ENCODE measurements at places on chromosomes 16 and 17.

- DNase-seq = no peak
Measured at GRCh38 chr16:28168991-28169554, 42.7 kb downstream of the XPO6 start.

DNA sequence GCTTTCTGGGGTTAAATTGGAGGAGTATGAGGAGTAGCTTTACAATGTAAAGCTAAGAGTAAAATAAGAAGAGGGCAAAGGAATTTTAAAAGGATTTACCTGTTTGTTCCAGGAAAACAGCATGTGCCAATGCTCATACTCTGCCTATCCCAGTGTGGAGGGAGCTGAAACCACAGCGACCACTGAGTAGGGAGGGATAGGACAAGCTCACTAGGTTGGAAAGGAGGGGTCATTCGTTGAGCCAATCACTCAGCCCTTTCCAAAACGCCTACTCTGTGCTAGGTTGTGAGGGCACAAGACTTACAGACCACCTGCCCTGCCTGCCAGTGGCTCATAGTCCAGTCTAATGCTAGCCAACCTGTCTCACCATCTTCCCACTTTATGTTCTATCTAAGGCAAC lies 1.1 kb upstream of the DNAJC7 start:
- DNase-seq = no peak

GRCh38 chr16:49619811-49620157 lies 236.1 kb downstream of the ZNF423 start:
- no peak for DNase-seq

- DNase-seq = no peak
Measured at GRCh38 chr16:69328854-69329316, 1.5 kb downstream of the PDF start.

DNA sequence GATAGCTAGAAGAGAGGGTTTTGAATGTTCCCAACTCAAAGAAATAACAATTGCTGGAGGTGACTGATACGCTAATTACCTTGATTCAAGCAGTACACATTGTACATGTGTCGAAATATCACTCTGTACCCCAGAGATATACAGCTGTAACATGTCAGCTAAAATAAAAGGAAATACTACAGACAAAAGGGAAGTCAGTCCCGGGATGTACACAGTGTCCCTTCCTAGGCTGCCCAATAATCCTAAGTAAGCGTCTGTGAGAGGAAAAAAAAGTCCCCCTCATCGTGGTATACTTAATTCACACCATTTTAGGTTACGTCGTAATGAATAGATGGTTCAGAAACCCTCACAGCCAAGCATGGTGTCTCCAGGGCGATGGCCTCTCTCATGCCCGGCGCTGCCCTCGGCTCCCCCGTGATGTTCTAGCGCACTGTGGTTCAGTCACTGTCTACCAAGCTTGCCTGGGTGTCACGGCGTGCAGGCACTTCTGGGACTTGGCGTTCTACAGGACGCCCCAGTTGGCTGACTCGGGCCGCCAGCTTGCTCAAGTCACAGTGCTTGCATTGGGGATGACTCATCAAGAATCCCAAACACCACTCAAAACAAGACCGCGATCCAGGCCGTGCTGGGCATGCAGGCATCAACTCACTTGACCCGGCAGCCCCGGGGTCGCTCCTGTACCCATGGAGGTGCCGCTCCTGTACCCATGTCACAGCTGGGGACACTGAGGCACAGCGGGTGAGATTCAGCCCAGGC lies 27.6 kb downstream of the CCDC40 start:
- DNase-seq = peak; percentile 62

DNA sequence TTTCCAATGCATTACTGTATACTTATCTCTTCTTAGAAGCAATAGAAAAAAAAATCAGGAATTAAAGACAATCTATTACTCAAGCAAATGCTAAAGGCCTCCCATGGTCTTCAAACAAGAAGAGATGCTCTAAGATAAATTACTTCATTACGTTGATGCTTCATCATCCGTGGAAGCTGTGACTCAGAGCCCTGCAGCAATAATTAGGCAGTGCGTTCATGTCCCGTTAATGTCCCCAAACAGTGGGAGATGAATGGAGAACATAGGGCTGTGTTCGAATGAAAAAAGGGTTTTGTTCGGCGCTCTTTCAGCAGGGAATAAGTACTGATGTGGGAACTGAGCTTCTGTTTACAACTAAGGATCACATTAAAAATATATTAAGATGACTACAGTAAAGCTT lies 15.9 kb upstream of the PDXDC1 start:
- DNase-seq = no peak

GRCh38 chr17:28973425-28973824 lies 22.1 kb upstream of the PHF12 start:
- DNase-seq = no peak

GRCh38 chr16:75794426-75794825 lies 68.1 kb upstream of the CPHXL start:
- peak; percentile 58 for DNase-seq

DNA sequence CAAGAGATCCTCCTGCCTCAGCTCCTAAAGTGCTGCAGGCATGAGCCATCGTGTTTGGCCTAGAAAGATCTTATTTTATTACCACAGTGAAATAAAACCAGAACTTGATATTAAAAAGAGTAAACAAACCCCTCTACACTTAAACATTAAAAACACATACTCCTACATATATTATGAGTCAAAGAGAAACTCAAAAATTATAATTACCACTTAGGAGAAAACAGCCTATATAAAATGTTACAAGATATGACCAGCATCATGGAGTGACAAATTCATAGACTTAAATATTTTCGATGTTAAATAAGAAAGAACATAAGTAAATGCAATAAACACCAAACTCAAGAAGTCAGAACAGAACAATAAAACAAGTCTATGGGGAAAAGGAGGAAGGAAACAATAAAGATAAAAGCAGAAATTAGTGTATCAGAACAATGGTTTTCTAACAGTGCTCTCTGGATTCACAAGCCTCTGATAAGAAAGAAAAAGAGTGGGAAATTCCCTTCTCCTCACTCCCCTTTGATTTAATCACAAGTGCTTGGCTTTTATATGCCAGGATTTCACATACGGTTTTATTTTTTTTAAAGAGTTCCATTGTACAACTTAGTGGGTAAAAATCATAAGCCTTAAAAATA lies 23.0 kb downstream of the SKAP1 start:
- no peak for DNase-seq

DNA sequence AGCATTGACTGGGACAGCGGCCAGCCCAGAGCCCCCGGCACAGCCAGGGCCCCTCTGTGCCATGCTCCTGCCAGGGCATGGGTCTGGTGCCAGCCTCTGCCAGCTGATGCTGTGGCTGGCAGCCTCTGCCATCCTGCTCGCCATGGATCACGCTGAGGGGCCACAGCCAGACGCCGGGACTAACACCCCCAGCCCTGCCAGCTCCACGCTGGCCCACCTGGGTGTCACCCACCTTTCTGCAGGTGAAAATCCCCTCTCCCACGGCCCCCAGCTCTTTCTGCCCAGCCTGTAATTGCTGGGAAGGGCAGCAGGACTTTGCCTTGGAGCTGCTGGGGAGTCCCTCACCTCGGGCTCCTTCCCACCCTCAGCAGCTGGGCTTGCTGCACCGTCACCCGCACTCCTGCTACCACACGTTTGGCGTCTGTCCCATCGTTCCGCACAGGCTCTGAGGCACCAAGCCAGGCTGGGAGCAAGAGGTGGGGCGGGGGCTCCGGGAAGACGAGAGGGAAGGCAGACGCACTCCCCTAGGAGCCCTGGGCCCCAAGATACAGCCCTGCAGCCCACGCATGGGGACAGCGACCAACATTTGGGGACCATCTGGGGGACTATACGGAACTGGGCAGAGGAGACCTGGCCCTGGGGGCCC lies 42.0 kb upstream of the ACSF3 start:
- no peak for DNase-seq

DNA sequence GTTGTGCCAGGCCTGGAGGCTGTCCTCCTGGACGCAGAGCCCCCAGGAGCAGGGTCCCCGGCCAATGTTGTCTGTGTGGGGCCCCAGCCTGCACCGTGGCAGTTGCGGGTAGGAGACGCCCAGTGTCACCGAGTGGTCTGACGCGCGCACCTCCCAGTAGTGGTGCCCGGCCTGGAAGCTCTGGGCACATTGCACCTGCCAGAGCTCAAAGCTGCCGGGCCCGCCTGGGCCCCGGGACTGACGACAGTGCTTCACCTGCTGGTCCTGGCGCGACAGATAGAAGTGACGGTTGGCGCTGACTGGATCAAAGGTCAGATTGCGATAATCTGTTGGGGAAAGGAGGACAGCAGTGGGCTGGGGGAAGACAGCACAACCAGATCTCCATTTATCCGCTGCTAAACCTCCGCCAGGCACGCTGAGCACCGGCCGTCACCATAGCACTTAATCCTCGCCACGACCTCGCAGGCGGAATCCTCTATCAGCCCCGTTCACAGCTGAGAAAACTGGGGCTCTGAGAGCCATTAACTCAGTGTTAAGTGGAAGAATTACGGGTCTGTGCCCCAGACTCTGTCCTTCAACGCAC lies 5.6 kb downstream of the TRIM65 start:
- DNase-seq = no peak

GRCh38 chr16:12341423-12341822 lies 364.9 kb downstream of the SNX29 start:
- peak; percentile 45 for DNase-seq

GRCh38 chr17:33832262-33832661 lies 422.8 kb upstream of the CCL2 start:
- no peak for DNase-seq

- DNase-seq = no peak
Measured at GRCh38 chr17:13230350-13231264, 212.8 kb upstream of the ELAC2 start.

- DNase-seq = no peak
Measured at GRCh38 chr17:73293031-73293430, 18.8 kb downstream of the CDC42EP4 start.

GRCh38 chr17:76710863-76711611 lies at the start of gene MXRA7:
Gene MXRA7 (minus strand): TSS chr17:76710965. CDS start chr17:76710946, 19 bp downstream.
- peak; percentile 29 for DNase-seq

- no peak for DNase-seq
Measured at GRCh38 chr17:2684549-2684948, 27.0 kb downstream of the CLUH start.

DNA sequence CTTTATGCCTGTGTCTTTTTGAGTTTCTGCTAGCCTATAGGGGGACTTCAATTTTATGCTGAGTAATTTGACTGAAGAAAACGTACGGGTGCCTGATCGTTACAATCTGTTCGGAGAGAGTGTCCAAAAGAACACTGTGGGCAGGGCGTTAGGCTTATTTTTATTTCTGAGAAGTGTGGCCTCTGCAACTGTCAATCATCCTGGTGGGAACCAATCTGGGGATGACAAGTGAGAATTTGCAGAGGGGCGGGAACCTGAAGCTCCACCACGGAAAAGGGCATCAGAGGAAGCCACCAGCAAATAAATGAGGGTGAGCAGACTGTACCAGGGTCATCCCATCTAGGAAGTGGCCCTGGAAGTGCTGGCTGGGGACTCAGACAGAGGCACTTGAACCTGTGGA lies 12.0 kb upstream of the CDYL2 start:
- no peak for DNase-seq

DNA sequence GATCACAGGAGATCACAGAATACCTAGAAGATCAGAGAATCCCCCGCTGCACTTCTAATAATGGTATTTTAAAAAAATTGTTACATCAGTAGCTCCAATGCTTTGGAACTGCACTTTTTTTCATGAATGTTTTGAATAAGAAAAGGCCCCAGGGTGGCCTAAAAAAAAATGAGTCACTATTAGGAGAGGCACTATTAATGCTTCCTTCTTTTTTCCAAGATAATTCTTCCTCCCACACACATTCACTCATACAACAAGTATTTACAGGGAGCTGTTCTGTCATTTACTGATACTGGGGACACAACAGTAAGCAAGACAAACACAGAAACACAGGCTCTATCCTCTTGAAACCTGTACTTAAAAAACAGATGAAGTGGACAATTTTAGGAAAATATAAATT lies 675 bp upstream of the PDZD9 start:
- no peak for DNase-seq

GRCh38 chr17:21201298-21201595 lies 12.7 kb downstream of the TMEM11 start:
- no peak for DNase-seq

GRCh38 chr17:57868007-57868909 lies 18.4 kb upstream of the MRPS23 start:
- peak; percentile 82 for DNase-seq

DNA sequence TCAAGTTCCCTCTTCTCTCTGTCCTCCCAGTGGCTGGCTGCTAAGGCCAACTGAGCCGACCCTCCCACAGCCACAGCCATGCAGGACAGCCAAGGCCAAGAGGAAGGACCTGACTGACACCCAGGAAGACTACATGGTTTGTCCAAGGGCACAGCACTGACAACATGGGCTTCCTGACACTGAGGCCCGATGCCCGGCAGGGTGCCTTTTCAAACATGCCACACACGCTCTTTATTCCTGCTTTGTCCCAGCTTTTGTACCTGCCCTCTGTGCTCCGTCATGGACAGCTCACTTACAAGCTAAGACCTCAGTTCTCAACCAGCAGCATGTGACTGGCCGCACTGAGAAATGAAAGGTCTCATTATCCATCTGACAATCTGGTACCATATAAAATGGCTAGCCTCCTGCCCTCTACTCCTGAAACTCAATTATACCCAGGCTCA lies 45.8 kb downstream of the TEX2 start:
- peak; percentile 40 for DNase-seq

DNA sequence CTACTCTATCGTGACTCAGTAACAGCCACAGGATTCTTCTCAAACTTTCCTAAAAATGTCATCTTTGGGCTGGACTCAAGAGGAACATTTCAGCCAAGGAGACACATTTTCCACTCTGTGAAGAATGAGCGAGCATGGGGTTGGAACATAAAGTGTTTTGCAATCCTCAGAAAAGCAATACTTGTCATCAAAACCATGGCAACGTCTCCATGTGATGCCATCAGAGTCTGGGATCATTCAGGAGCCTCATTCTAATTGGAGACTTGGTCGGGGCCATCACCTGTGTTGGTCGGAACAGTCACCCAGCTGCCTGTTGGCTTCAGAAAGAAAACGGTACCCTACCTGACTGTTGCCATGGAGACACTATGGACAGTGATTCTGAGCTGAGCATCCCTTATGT lies 25.5 kb downstream of the MYOCD start:
- DNase-seq = no peak

DNA sequence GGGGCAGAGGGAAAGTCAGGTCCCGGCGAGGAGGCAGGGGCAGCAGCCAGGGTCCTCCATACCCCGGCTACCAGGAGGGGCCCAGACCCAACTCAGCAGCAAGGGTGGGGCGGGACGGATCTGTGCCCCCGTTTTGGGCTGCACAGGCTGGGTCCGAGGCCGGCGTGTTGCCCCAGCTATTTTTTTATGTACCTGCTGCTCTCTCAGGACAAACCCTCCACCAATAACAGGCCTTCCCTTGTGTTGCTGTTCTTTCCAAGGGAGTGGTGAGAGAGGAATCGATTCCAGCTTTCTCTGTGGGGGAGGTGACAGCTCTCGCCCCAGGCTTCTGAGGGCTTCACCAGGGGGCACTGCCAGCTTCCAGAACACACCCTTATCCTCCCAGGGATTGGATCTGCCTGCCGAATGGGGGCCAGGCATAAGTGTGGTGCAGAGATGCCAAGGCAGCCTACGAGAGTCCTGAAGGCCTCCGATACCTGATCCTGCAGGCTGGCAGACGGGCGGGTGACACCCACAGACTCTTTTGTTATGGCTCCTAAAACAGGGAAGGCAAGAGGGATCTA lies 22.3 kb downstream of the RTN4RL1 start:
- no peak for DNase-seq

Measured in inflammatory macrophage (primary cell).